ENCODE measurements at places on chromosomes 1 and 21. TPM values are rescaled to one million over a fixed set of nuclear protein-coding genes. Genes with fewer than 3 reads are reported as not detected.

The TNFRSF4 gene
- 35.4 TPM for total RNA-seq

The PTPN22 gene
- total RNA-seq = 26.6 TPM

The KIF17 gene
- total RNA-seq = not detected

The HFM1 gene
- total RNA-seq = not detected

The CA14 gene
- total RNA-seq = not detected

The MAN1C1 gene
- total RNA-seq = 57.5 TPM

The REN gene
- total RNA-seq = not detected

The LCK gene
- total RNA-seq = 342 TPM

DNA sequence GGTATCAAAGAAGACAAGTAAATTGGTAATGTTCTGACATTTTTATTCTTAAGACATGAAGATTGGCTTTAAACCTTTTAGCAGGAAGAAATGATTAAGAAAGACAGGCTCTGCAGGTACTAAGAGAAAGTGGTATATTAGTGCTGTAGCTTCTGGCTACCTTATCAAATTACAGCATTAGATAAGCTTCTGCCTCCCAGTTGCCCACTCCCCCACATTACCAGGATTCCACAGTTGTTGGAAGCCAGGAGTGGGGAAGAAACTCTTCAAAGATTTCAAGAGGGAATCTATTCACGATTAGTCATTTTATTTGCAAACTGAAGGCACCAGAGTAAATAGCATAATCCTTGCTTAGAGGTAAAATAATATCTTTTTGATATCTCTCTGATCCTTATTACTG, 274.9 kb downstream of the LMO4 start:
- H3K4me3 ChIP-seq = no peak overlapping the region
- DNase-seq = no peak
- H3K27ac ChIP-seq = no peak overlapping the region
- no peaks in the 10 kb centered on the region for H3K36me3 ChIP-seq

GRCh38 chr1:53728702-53729455, 10.1 kb downstream of the GLIS1 start:
- no peak for DNase-seq
- no peaks in the 10 kb centered on the region for H3K4me1 ChIP-seq
- no peak overlapping the region for H3K4me3 ChIP-seq
- no peaks in the 10 kb centered on the region for H3K36me3 ChIP-seq
- H3K27me3 ChIP-seq = no peaks in the 10 kb centered on the region

DNA sequence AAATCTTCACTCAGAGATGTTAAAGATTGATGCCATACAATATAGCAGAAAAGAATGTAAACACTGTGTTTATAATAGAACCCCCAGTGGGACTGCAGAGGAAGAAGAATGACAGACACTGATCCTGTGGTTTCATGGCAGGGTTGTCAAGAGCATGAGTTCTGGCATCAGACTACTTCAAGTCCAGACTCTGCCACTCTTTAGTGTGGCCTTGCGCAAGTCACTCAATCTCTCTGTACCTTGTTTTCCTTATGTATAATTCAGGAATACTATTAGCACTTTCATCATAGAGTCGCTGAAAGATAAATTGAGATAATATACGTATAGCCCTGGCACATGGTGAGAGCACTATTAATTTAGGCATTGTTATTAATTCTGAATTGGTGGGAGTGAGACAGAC, 38.5 kb upstream of the BCL9 start:
- no peaks in the 10 kb centered on the region for H3K36me3 ChIP-seq
- H3K27ac ChIP-seq = no peak overlapping the region
- H3K4me3 ChIP-seq = no peak overlapping the region
- no peaks in the 10 kb centered on the region for H3K4me1 ChIP-seq

DNA sequence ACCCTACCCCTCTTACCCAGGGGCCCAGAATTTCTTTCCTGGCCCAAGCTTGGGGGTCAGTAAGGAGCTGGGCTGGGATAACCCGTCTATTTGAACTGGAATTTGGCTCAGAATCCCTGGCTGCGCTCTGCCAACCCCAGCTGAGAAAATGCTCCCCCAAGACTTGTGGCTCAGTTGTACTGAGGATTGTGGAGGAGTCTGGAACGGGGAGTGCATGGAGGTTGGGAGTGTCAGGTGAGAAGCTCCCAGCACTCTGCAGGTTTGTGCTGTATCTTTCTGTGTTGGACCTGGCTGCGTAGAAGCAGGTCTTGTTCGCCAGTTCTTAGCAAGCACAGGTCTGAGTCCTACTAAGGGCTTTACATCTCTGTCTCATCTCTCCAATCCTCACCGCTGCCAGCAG, 1.6 kb downstream of the TCEA3 start:
- no peak for DNase-seq
- peak overlapping the region; percentile 72 for H3K4me3 ChIP-seq
- peak overlapping the region; percentile 55 for H3K27ac ChIP-seq

DNA sequence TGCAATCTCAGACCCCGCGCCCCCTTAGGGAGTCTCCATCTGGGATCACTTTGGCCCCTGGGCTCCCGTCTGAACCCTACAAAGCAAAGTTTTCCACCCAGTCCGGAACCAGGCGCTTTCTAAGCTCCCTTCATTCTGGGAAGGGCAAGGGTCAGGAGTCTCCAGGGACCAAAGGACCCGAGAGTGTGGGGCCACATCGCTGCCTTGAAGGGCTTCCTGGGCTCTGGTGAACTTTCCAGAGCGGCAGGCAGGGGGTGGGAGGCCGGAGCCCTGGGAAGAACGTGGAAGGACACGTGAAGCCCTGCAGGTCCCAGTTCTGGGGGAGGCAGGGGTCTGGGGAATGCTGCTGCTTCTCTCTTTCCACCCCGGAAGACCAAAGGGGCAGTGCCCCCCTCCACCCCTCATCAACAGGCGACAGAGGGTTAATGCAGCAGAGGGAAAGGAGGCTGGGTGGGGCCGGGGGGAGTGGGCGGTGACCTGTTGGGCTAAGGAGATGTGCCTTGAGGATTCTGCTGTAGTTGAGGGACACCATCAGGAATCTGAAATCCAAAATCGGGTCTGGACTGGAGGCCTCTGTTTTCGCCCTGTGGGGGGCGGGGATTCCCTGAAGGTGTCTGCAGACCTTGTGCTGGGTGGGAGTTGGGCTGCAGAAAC, 734 bp downstream of the CDK18 start:
- DNase-seq = no peak
- no peaks in the 10 kb centered on the region for H3K36me3 ChIP-seq
- no peak overlapping the region for H3K27ac ChIP-seq
- peaks cover 22% of the 10 kb centered on the region for H3K27me3 ChIP-seq
- peak overlapping the region; percentile 54 for H3K4me3 ChIP-seq

GRCh38 chr1:221148660-221149059, 269.4 kb downstream of the HLX start:
- H3K4me3 ChIP-seq = no peak overlapping the region
- H3K27me3 ChIP-seq = no peaks in the 10 kb centered on the region
- DNase-seq = no peak
- H3K27ac ChIP-seq = no peak overlapping the region

DNA sequence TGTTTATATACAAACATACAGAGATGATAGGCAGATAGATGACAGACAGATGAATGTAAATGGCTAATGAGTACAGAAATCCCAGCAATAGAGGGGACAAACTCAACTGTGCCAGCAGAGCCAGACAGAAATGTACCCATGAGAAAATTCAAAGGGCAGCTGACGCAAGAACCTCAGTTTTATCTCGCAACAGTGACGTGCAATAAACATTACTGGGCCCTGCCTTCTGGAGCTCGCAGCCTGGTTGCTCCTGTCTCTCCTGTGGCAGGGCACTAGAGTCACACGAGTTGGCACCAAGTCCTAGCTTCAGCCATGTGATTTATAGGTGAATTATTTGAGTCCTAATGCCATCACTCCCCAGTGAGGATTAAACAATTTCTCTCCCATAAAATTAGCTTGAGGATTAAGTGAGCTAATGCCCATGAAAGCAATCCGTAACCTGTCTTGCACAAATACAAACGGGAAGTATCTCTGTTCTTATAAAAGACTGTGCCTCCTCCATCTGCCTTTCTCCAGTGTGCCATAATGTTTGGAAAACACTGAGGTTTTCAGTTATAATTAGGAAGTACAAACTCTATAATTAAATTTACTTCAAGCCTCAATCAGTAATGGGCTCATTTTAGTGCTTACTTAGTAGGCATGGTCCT, 50.7 kb downstream of the VAV3 start:
- no peak overlapping the region for H3K4me3 ChIP-seq
- H3K4me1 ChIP-seq = peaks cover under 1% of the 10 kb centered on the region
- H3K27me3 ChIP-seq = no peaks in the 10 kb centered on the region
- no peak for DNase-seq

- H3K36me3 ChIP-seq = no peaks in the 10 kb centered on the region
- H3K27me3 ChIP-seq = no peaks in the 10 kb centered on the region
- no peak overlapping the region for H3K4me3 ChIP-seq
- no peak for DNase-seq
- H3K27ac ChIP-seq = no peak overlapping the region
- H3K4me1 ChIP-seq = no peaks in the 10 kb centered on the region
These were observed 200.0 kb downstream of the GABPA start for GRCh38 chr21:25934771-25935224.

DNA sequence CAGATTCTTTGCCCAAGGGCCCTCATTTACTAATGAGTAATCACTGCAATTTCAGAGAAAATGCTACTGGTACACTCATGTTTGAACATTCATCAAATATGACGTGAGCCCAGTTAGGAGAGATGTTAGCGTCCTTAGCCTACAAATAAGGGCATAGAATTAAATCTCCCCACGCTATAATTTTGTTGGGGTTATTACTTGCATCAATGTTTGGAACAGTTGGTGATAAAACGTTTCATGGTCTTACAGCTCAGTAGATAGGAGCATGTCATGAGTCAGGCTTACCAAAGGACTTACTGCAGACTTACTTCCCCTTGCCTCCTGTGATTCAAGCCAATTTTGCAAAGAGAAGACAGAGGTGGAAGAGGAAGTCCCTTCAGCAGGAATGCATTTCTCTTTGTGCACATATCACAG, 304.0 kb downstream of the KIF26B start:
- peaks cover 9% of the 10 kb centered on the region for H3K27me3 ChIP-seq
- no peak overlapping the region for H3K27ac ChIP-seq
- DNase-seq = no peak
- H3K4me3 ChIP-seq = no peak overlapping the region
- H3K4me1 ChIP-seq = no peaks in the 10 kb centered on the region

GRCh38 chr1:182626527-182626926, 22.3 kb upstream of the RGS16 start:
- no peak overlapping the region for H3K4me3 ChIP-seq
- no peaks in the 10 kb centered on the region for H3K27me3 ChIP-seq
- no peaks in the 10 kb centered on the region for H3K36me3 ChIP-seq
- peaks cover 13% of the 10 kb centered on the region for H3K4me1 ChIP-seq
- no peak overlapping the region for H3K27ac ChIP-seq
- no peak for DNase-seq

DNA sequence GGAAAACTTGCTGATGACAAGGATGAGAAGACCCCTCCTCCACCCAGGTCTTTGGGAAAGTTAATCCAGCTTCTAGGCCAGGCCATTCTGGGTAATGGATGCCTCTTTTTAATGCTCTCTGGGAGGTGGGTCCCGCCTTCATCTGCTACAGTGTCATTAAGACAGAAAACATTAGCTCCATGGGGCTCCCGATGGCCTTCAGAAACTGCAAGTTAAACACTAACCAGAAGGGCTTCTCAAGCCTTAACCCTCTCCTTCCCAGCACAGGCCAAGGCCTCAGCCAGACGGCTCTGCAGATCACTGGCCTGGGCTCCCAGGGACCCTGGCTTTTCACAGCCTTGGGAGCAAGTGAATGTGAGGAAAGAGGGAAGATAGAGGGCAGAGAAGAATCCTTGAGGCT, 364.9 kb downstream of the MATN1 start:
- no peak for DNase-seq
- H3K4me1 ChIP-seq = no peaks in the 10 kb centered on the region
- no peaks in the 10 kb centered on the region for H3K36me3 ChIP-seq
- H3K4me3 ChIP-seq = no peak overlapping the region
- peaks cover 29% of the 10 kb centered on the region for H3K27me3 ChIP-seq
- no peak overlapping the region for H3K27ac ChIP-seq

- H3K27ac ChIP-seq = no peak overlapping the region
- no peak for DNase-seq
- no peaks in the 10 kb centered on the region for H3K4me1 ChIP-seq
- H3K4me3 ChIP-seq = no peak overlapping the region
These were observed 14.2 kb upstream of the VN1R5 start for GRCh38 chr1:247241691-247242090.

DNA sequence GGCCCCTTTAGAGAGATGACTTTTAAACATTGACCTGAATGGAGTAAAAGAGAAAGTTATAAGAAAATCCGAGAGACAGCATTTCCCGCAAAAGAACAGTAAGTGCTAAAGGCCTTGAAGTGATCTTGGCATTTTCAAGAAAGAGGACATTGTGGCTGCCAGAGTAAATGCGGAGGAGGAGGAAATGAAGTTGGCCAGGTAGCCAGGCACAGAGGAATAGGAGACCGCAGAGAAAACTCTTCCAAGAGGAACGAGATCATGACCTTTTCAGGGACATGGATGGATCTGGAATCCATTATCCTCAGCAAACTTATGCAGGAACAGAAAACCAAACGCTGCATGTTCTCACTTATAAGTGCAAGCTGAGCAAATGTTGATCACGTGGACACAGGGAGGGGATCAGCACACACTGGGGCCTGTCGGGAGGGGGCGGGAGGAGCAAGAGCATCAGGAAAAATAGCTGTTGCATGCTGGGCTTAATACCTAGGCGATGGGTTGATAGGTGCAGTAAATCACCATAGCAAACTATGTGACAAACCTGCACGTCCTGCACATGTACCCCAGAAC, 49.7 kb downstream of the EEIG2 start:
- H3K4me3 ChIP-seq = no peak overlapping the region
- H3K27ac ChIP-seq = no peak overlapping the region
- no peak for DNase-seq
- no peaks in the 10 kb centered on the region for H3K27me3 ChIP-seq
- peaks cover 2% of the 10 kb centered on the region for H3K36me3 ChIP-seq

DNA sequence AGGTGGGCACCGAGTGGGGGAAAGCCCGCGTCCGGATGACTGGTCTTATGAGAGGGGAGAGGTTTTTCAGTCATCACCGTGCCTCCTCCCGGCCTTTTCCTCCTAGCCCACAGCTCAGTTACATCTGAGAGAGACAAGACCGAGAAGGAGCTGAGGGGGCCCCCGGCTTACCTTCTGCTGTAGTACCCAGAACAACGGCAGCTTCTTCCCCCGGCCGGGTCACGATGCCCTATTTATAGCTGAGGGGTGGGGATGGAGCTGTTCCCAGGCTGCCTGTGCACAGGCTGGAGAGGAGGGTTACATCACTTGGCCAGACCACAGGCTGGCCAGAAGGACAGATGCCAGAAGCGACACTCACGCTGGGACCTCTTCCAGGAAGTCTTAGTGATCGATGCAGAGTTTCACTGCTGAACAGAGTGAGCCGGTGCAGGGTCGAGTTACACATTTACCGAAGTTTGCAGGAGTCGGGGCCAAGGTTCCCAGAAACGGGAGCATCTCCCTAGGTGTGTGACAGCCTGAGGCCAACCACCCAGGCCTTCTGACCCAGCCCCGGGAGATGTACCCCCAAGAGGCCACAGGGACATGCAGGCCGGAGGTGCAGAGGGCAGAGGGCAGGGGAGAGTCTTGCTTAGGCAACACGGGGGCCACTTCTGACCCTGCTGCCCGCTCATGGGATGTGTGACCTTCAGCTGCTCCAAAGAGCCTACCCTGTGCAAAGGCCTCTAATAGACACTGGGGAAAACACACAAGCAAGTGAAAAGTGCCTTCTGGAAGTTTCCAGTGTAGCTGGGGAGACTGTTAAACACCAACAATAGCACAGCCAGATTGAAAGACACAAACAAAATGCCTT, at the start of gene AGT:
Gene AGT, minus strand, starts transcription at position 208 of the 850 bp plus-strand sequence. CDS start 3,299 bp downstream, outside the sequence.
- no peaks in the 10 kb centered on the region for H3K27me3 ChIP-seq
- H3K4me1 ChIP-seq = no peaks in the 10 kb centered on the region
- no peaks in the 10 kb centered on the region for H3K36me3 ChIP-seq
- DNase-seq = no peak
- no peak within 1 kb of the TSS for H3K27ac ChIP-seq
- H3K4me3 ChIP-seq = no peak within 1 kb of the TSS

GRCh38 chr1:116553386-116554115, 17.3 kb downstream of the CD58 start:
- H3K36me3 ChIP-seq = no peaks in the 10 kb centered on the region
- H3K27ac ChIP-seq = no peak overlapping the region
- H3K27me3 ChIP-seq = no peaks in the 10 kb centered on the region
- H3K4me1 ChIP-seq = peaks cover 33% of the 10 kb centered on the region
